ENCODE measurements at places on chromosomes 12 and 14.

DNA sequence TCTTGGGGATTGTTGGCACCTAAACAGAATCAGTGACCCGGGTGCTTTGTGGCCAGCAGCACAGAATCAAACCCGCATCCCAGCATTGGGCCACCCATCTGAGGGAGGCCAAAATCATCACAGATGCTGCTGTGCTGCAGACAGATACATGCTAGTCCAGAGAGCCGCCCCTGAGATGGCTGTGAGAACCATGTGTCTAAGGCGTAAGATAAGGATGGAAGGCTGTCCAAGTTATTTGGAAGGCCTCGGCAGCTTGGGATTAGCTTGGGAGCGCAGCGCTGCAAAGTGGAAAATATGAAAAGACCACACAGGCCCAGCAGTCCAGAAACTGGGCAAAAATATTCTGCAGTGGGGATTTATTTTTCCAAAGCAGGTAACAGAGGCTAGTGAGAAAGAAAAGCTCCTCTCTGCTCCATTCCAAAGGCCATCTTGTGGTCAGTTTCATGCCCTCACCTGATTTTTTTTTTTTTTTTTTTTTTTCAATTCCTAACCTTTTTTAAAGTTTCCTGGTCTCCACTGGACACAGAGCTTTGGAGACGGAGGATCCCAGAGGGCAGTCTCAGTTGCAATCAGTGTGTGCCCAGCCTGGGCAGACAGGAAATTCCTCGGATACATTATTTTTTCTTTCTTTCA, 178.9 kb upstream of the BCL2L14 start:
- no peak for DNase-seq

- no peak for DNase-seq
These were observed 444.9 kb upstream of the FOXG1 start for GRCh38 chr14:28321475-28322244.

GRCh38 chr12:113467142-113467501, 4.5 kb downstream of the LHX5 start:
- no peak for DNase-seq

DNA sequence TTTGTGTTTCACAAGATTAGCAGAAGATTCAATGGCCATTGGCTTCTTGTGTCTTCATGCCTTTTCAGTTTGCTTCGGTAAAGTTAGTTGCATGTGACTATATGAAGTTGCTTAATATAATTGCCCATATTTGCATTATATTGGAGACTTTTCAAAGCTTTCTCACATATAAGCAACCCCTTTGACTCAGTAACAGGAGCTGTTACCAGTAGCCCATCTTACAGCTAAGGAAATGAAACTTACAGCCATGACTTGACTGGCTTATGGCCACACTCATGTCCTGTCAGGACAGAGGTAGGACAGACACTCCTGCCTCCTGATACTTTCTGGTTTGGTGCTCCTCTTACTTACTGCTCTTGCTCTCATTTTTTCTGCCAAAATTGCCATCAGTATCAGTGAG, 1082.1 kb downstream of the BCL11B start:
- no peak for DNase-seq

DNA sequence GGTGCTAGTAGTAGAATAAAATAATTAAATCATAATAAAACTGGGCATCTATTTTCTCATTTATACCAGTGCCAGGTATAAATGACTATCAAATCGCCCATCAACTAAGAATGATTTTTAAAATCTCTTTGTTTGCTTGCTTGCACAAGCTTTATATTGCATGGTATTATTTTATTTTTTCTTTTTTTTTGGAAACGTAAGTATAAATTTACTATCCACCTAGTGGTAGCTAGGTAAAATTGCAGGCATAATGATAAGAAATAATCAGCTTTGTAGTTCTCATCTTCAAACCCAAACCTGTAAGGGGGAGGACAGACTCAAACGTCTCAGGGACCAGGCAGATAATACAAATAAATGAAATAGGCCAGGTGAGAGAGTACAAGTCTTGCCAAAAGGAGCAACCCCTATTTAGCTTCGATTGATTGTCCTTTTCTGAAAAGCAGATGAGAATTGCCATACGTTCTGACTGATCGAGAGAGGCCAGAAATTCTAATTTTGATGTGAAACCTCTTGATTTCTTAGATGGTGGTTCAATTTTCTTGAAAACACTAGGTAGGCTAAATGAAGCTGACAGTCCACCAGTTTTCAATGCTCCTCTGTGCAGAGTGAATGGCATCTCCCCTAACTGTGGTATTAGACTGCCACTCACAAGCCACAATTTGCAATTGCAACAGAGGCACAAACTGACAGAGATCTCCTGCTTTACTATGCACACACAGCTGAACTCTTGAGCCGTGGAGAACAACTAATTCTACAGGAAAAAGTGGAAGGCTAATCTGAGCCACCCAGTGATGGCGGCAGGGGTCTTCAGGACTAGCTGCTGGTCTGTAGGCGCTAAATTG, 189.3 kb downstream of the DACT1 start:
- DNase-seq, result no peak

DNA sequence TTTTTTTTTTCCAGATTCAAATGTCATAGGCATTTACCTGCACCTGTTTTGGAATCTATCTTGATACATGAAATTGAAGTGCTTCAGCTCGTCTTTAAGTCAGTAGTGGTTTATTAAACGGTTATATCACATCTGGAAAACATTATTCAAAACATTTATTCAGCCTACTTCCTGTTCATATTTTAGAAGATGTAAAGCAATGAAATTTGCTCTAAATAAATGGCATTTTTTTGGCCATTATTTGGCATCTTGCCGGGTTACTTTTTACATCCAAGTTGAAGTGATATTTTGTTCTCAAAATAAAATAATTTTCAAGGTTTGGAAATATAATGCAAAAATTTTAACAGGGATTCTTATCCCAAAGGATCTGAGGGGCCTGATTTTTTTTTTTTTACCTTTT, 103.1 kb downstream of the EML1 start:
- no peak for DNase-seq

- DNase-seq, result no peak
These were observed 397.6 kb downstream of the NUAK1 start for GRCh38 chr12:105740970-105741725.

DNA sequence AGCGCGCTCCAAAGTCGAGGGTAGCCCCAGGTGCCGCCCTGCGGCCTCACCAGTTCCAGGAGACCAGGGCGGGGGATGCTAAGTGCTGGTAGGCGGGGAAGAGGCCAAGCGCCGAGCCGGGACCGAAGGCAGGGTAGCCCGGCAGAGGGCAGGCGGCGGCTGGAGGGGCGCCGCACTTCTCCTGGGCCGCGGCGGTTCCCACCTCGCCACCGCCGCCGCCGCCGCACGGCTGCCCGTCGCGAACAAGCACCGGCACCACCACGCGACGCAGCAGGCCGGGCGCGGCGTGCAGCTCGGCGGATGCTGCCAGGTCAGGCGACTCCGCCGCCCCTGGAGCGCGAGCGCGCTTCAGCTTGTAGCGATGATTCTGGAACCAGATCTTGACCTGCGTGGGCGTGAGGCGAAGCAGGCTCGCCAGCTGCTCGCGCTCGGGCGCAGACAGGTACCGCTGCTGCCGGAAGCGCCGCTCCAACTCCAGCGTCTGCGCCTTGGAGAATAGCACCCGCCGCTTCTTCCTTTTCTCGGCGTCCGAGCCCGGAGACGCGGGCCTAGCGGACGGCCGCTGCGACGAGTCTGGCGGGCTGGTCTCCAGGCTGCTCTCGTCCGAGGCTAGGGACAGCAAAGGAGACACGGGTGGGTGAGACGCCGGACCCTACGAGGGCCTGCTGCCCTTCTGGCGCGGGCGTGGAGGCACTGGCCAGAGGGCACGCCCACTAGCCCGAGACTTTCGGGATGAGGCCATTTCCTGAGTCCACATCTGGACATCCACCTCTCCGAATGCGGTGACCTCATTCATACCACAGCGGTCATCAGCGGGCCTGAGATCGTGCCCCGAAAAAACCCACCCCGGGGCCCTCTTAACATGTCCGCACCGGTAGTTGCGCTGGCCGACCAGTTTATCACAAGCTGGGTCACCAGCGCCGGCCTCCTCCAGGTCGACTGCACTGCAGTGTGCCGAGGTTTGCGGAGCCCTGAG, 1.3 kb downstream of the NKX2-8 start:
- DNase-seq, result no peak

DNA sequence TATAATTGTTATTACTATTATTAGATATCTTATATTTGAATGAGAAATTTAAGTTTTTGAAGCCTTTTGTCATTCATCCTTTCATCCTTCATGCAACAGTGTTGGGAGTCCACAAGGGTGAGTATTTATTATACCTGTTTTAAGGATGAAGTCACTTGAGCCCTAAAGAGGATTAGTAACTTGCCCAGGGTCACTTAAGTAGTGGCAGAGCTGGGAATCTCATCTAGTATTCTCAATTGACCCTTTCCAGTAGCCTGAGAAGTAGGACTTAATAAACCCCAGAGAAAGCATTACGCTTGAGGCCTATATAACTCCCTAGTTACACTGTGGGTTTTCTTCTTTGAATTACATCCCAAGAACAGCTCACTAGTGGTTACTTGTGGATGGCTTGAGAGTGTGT, 119.8 kb downstream of the SRGAP1 start:
- DNase-seq, result no peak

GRCh38 chr12:100381379-100381778, 24.5 kb downstream of the SLC17A8 start:
- DNase-seq, result no peak

Measured in astrocyte of the cerebellum (primary cell).